Umbilical cord (tissue), 2 donors: ENCODE measurements at places on chromosomes 3 and 15. TPM values are rescaled to one million over a fixed set of nuclear protein-coding genes. Genes with fewer than 3 reads are reported as not detected.

The SNTN gene
- total RNA-seq: 6.3 TPM

The FBN1 gene
- total RNA-seq: 1,693 TPM

The CPNE9 gene
- not detected for total RNA-seq

The GABRR3 gene
- total RNA-seq: 4.6 TPM

The CRTAP gene
- total RNA-seq: 221 TPM

The CLEC3B gene
- total RNA-seq: 18.3 TPM

The SLC24A5 gene
- total RNA-seq: 12.3 TPM

The HTR3E gene
- total RNA-seq: 0.72 TPM

GRCh38 chr15:61621146-61621545, 392.0 kb upstream of the RORA start:
- peak; percentile 6 for DNase-seq

DNA sequence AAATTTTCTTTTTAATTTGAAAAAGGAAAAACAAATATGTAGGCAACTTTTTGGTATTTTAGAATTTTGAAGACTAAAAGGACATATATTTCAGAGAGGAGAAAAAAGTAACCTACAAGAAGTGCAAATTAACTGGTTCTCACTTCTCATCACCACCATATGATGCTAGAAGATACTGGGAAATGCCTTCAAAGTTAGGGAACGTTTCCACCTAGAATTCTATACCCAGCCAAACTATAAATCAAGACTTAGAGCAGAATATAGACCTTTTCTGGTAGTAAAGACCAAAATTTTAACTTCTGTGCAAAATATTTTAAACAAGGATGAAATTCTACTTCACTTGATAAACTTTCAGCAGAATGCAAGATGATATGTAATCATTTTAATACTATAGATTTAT, 112.3 kb upstream of the PHLDB2 start:
- DNase-seq: no peak

DNA sequence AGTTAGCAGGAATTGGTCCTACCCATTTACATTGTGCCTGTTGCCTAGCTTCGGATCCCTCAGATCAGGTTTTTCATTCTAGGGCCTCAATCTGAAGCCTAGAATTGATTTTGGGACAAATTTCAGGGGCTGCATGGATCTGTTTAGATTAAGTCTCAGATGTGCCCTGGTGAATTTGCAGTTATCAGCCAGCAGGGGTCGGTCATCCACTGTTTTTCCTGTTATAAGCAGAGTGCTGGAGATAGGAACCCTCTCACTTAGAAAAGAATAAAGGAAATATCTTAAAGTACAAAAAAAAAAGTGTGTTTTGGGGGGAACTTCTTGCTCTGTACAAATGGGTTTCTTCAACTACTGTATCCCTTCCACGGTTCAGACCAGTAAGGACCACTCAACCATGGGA, 212.5 kb downstream of the BCHE start:
- DNase-seq: no peak

GRCh38 chr15:80801891-80802680, 22.9 kb downstream of the CEMIP start:
- no peak for DNase-seq

- DNase-seq: no peak
Measured at GRCh38 chr3:131047582-131047981, 20.9 kb downstream of the NEK11 start.

GRCh38 chr3:127002195-127003174, 19.6 kb downstream of the PLXNA1 start:
- DNase-seq: peak; percentile 88

DNA sequence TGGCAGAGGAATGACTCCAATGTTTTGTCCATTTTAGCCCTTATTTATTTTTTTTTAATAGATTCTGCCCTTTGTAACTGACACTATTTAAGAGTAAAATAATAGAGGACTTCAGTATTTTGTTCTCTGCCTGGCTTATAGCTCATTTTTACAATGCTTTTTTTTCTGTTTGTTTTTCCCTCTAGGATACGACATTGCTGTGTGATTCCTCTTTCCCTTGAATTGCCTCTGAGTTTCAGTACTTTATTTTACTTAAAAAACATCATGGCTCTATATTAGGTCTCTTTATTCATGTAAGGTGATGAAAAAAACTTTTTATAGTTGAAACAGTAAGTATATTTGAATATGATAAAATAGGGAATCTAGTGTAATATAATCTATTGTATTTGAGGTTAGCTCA, 179.1 kb downstream of the PTPRG start:
- no peak for DNase-seq

GRCh38 chr3:72482589-72483321, 365.5 kb downstream of the SHQ1 start:
- peak; percentile 83 for DNase-seq

DNA sequence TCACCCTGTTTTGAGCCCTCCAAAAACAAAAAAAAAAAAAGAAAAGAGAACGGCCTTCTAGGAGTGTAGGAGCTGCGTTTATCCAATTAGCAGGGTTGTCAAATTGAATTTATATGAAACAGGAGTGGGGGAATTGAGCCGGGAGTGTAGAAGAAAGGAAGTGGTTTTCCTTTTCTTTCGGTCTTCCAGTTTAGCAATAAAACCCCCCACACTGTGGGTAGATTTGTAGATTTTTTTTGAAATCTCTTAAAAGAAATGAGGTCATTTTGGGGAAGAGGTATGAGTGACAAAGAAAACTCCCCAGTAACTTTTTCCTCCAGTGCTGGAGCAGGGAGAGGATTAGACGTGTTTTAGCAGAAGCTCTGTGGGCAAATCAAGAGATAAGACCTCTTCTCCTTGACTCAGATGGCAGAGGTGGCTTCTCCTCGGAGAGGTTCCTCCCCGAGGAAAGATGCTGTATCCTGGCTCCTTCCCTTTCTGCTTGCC, 30.8 kb downstream of the BOC start:
- peak; percentile 79 for DNase-seq

DNA sequence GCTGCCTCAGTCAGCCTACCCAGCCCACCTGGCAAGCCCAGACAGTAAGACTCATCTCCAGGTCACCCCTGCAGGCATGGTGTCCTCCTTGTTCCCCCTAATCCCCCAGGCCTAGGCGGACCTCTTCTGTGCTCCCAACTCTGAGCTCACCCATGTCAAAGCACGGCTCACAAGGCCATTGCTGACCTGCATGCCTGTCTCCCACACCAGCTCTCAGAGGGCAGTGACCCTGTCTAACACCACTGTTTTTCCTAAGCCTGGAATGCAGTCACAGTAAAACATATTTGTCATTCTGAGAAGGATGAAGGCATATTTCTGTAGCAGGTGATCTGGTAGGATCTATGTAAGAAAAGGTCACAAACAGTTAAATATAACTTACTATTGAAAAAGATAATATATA, 110.3 kb upstream of the HACD2 start:
- no peak for DNase-seq
